Cardiac muscle cell (in vitro differentiated cells and primary cell): ENCODE measurements at places on chromosomes 12 and 14. TPM values are rescaled to one million over a fixed set of nuclear protein-coding genes. Genes with fewer than 3 reads are reported as not detected.

The LGMN gene
- 205 and 275 TPM in 2 replicates for polyA plus RNA-seq

The PRR4 gene
- polyA plus RNA-seq, result 5.3 and 7.1 TPM in 2 replicates

The FNTB gene
- 42.0 and 43.4 TPM in 2 replicates for polyA plus RNA-seq

The MGST1 gene
- 250 and 261 TPM in 2 replicates for polyA plus RNA-seq

The KRT8 gene
- 728 and 1,480 TPM in 2 replicates for polyA plus RNA-seq

The TC2N gene
- polyA plus RNA-seq, result 0.05 and 0.17 TPM in 2 replicates

The TSPAN8 gene
- 0.11 TPM in 1 of 2 replicates, not detected in the other for polyA plus RNA-seq

The MYBPC1 gene
- not detected in 2 replicates for polyA plus RNA-seq

The SLC25A47 gene
- polyA plus RNA-seq, result 0.09 and 0.80 TPM in 2 replicates

The PLD4 gene
- 0.07 and 1.7 TPM in 2 replicates for polyA plus RNA-seq

The RFLNA gene
- 1.8 and 4.7 TPM in 2 replicates for polyA plus RNA-seq
